AG04450 (cell line): ENCODE measurements at places on chromosomes 2 and 18.

DNA sequence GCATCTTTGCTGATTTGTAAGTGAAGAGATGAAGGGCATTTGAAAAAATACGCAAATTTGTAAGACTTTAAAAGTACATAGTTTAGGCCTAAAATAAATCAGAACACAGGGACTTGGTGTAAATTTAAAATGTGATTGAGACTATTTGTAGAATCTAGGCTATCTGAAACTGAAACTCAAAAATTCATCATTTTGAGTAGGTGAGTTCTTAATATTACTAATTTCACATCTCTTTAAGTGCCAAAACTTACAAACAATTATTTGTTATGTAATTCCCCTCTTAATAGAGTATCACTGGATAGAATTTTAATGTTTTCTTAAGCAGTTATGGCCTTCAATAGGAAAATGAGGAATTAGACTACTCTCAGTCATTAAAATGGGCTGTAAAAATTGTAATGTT lies 14.0 kb upstream of the HRH4 start:
- no peak for DNase-seq

DNA sequence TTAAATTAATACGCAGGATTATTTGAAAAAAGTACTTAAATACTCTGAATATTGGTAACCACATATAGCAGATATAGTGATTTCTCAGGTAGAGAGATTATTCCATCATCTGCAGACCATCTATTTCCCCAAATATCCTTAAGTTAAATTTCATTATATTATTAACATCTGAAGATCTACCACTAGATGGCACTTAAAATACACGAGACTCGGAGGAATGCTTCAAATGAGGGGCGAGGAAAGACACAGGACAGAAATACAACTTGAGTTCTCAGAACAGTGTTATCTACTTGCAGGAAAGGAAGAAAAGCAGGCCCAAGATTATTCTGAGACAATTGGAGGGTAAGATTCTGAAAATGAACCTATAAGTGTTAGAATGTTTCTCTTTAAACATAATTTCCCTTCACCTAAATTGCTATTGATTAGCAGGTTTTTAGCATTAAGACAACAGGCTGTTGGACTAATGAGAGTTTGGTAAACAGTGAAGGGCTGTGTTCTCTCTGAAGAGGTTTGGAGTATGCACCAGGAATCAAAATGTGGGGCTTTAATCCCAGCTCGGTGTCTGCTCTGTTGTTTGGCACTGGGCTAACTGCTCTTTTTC lies 76.9 kb upstream of the GCFC2 start:
- no peak for DNase-seq

DNA sequence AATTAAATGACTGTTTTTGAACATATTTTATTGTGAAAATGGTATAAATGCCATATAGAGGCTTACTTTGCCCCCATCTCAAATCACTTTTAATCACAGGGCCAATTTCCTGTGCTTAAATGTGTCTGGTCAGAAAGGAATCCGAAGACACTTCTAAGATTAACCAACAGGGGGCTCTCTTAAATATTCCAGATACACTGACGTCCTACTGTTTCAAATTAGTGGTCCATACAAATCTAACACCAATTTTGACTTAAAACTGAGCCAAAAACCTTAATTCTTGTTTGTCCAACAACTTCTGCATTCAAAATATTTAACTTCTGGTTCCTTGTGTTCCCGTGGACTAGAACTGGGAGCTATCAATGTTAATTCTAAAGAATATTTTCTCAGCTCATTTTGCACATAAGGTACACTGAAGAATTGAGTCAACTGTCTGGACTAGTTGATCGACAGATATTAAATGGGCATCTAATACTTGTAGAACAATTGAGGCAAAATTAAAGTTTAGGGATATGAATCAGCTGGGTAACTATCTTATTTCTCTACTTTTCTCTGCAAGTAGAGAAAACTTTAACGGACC lies 557.5 kb downstream of the ARHGAP15 start:
- DNase-seq = peak; percentile 6

DNA sequence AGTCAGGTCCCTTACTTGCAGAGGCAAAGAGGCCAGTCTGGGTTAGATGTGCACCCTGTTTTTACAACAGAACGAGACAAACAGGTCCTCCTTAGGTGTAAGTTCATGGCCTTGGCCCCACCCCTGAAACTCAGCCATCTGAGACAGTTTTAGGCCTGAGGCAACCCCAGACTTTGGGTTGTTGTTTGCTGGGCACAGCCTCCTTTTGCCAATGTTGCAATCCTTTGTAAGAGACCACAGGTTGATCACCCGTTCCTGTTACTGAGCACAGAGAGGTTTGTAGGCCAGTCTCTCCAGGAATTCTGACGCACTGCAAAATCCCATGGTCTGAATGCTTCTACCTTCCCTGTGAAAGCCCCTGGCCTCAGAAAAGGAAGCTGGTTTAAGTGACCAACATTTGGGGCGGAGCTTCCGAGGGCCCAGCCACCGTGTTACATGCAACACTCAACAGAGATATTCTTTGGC lies 15.5 kb upstream of the IL1RN start:
- no peak for DNase-seq

DNA sequence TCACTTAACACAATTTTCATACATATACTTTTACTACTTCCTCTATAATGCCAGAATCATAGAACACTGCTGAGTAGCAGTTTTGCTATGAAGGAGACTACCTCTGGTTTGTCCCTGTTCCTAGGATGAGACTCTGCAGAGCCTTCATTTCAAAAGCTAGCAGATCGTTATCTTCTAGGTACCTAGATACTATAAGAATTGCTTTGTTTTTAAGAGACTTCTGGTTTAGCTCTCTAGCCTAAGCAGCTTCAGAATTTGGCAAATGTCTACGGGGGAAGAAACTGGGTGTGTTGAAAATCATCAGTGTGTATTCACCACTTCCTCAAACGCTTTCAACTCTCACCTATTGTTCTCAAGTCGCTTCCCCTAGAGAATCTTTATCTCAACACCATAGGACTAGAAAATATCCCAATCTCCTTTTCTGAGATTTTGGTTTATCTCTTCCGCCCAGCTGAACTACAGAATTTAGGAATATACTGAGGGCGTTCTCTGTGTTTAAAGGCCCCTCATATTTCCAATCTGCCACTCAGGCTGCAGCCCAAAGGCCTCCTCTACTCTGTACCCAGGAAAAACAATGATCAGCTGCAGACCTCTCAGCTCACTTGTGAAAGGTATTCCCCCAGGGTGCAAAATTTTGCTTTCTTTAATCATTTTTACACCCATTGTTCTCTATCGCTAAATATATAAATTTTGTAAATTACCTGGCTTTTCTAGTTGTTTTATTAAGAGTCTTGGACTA lies 28.7 kb downstream of the SMAD2 start:
- no peak for DNase-seq

GRCh38 chr2:221377066-221377465 lies 195.0 kb downstream of the EPHA4 start:
- no peak for DNase-seq

- no peak for DNase-seq
These were observed 28.4 kb upstream of the GTF2A1L start for GRCh38 chr2:48589170-48589767.
